Activated naive CD4-positive, alpha-beta T cell (primary cell): ENCODE measurements at places on chromosomes 5 and 9.

DNA sequence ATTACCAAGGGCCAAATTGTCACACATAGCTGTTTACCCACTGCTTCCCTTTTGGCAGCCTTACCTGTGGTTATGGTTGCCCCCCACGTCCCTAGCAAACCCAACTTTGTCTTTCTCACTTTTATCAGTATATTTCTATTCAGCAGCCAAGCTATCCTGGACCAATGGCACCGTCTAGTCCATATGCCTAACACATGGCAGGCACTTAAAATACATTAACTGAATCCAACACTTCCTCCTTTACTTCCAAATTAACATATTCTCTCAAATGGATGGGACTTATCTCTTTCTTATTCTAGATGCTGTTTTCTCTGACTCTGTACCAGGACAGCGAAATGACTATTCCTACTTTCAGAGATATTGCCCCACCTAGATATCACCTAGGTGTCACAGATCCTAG, 50.9 kb upstream of the SLC44A1 start:
- DNase-seq: no peak

GRCh38 chr9:110426052-110426709, 88.5 kb upstream of the TXNDC8 start:
- DNase-seq: no peak

- DNase-seq: no peak
These were observed 8.1 kb upstream of the OMD start for GRCh38 chr9:92432350-92432749.

DNA sequence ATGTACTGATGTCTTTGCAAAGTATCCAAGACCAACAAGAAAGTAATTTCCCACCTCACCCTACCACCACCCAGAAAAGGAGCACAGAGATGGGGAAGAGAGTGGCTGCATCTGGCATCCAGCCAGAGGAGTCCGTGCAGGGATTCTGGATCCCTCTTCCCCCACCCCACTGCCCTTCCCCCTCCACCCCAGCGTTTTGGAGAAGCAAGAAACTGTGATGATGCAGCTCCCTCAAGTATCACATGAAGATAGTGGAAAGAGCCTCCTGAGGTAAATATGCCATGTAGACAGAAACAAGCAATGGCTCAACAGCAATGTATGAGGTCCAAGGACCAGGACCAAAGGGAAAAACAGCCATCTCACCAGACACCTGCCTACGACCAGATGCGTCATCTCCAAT, 153.8 kb downstream of the DEPDC1B start:
- no peak for DNase-seq

DNA sequence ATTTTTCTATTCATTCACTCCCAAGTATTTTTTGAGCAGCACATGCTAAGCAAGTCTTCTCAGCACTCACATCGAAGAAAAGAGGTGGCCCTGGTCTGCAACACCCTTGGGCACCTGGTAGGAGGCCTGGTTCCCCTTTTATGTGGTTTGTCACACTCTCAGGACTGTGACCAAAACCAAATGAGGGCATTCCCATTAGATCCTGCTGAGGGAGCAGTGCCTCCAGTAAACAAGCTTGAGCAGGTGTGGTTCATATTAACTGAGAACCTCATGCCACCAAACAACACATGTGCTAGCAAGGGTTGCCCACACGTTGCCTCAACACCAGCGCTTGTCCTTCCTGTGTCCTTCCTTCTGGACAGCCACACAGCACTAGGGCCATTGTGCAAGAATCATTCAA, 26.9 kb upstream of the SYK start:
- DNase-seq: no peak

- no peak for DNase-seq
These were observed 351.9 kb upstream of the TNC start for GRCh38 chr9:115469841-115470240.

- DNase-seq: no peak
These were observed 122.9 kb downstream of the OXCT1 start for GRCh38 chr5:41747301-41747700.

- no peak for DNase-seq
These were observed 144.9 kb downstream of the ERCC6L2 start for GRCh38 chr9:96020300-96020791.
